ENCODE measurements at places on chromosomes 13 and 19.

GRCh38 chr13:113187263-113187669 is 21.2 kb downstream of the PCID2 start:
- no peak for DNase-seq

- DNase-seq = no peak
Observed at GRCh38 chr19:45764945-45765701, 3.9 kb downstream of the SIX5 start.

DNA sequence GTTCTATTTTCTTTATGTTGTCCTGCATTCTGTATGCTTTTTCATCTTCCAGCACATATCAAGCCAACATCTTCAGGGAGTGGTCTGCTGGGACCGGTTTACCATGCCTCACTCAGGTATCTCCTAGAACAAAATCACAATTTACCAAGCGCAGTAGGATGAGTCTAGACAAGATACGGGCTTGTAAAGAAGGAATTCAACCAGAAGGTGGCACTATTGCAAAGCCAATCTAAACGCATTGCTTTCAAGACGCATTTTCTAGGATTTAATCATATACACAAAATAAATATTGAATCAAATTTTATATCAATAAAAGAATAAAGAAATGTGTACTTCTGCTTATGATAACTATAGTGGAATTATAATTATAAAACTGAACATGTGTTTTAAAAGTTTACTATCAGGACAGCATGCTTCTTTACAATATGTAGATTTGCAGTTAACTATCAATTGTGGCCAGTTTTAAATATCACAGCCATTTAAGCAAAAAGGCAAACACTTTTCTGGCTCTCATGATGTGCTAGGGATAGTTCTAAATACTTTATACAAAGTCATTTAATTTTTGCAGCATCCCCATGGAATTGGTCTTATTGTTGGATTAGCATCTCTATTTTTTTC is 16.1 kb upstream of the TPP2 start:
- no peak for DNase-seq

- no peak for DNase-seq
Observed at GRCh38 chr13:94710881-94711560, 1.3 kb downstream of the SOX21 start.
